Stimulated activated CD8-positive, alpha-beta memory T cell treated with anti-CD3 and anti-CD28 coated beads, Interleukin-2, amount 100 ng/mL, for 1 hour (primary cell): ENCODE measurements at places on chromosomes 3 and 15.

- DNase-seq, result no peak
Measured at GRCh38 chr15:63060699-63061098, 18.2 kb downstream of the TPM1 start.

GRCh38 chr3:9253327-9253726, 3.9 kb upstream of the SRGAP3 start:
- no peak for DNase-seq

- DNase-seq, result no peak
Measured at GRCh38 chr3:126316031-126316461, 41.2 kb downstream of the KLF15 start.

DNA sequence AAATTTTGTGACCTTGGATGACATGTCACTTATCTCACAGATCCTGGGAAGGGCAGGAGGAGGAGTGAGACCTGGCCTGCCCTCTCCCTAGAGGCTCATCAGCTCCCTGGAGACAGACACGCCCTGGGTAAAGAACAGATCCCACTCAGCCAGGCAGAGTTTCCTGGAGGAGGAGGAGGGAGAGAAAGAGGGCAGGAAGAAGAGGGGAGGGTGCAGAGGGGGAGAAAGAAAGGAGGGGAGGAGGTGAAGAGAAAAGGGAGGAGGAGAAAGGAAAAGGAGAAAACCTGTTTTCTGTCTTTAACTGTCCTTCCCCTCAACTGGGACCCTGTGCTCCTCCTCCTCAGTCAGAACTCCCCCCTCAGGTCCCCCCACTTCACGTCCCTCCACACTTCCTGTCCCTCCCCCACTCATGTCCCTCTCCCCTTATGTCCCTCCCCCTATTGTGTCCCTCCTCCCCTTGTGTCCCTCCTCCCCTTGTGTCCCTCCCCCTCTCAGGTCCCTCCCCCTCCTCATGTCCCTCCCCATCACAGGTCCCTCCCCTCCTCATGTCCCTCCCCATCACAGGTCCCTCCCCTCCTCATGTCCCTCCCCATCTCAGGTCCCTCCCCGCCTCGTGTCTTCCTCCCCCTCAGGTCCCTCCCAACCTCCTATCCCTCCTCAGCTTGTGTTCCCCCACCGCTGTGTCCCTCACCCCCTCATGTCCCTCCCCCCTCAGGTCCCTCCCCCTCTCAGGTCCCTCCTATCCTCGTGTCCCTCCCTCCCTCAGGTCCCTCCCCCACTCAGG, 52.3 kb upstream of the CGNL1 start:
- DNase-seq, result no peak

GRCh38 chr3:133393691-133394474, 6.0 kb upstream of the BFSP2 start:
- DNase-seq, result no peak

GRCh38 chr15:95291898-95292472, 1038.5 kb upstream of the NR2F2 start:
- DNase-seq, result no peak

GRCh38 chr3:140086642-140087041, 151.7 kb downstream of the CLSTN2 start:
- no peak for DNase-seq

GRCh38 chr15:40047415-40048210, 8.6 kb upstream of the SRP14 start:
- DNase-seq, result no peak

GRCh38 chr3:58979840-58980239, 70.0 kb downstream of the CFAP20DC start:
- no peak for DNase-seq
